Lower leg skin (tissue), 4 donors: ENCODE measurements at places on chromosomes 6 and 20. TPM values are rescaled to one million over a fixed set of nuclear protein-coding genes. Genes with fewer than 3 reads are reported as not detected.

DNA sequence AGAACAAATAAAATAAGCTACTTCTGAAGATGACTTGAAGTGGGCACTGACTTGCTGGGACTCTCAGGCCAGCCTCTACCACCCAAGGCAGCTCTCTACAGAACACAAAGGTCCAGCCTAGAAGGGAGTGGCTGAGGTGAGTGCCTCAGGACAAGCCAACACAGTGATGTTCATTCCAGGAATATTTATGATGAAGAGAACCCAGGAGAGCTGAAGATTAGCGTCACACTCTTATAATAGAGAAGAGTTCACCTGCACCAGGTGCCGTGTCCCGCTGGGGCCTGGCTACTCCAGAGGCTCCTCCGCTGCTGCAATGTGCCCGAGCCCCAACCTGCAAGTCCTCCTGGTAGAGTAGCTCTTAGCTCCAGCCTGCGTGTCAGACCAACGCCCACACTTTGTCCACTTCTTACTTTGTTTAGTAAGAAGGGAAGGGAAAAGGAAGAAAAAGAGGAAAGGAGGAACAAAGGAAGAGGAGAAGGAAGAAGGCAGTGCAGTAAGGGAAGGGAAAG is 182.4 kb upstream of the QKI start:
- DNase-seq, result no peak

- DNase-seq, result peak; percentile 14
These were observed 129.1 kb upstream of the PTPRT start for GRCh38 chr20:43318755-43319297.

GRCh38 chr6:41970436-41970846 is 28.8 kb upstream of the CCND3 start:
- peak; percentile 32 for DNase-seq

DNA sequence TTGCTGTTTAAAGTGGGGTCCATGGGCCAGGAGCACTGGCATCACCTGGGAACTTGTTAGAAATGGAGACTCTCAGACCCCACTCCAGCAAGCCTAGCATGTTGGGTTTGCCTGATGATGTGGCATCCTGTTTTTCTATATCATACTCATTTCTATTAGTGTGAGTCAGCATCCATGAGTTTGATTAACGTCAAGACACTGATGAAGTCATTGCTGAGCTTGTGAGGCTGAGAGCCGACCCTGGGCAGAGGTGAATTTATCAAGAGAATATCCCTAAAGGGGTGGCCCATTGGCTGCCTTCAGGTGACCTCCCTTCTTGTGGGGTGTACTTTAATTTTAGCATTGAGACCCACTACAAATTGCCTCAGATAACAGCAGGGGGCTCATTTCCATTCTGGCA is 43.4 kb upstream of the RNF144B start:
- no peak for DNase-seq

- no peak for DNase-seq
These were observed 1379.0 kb upstream of the MAP3K7 start for GRCh38 chr6:91965872-91966271.

GRCh38 chr20:22794200-22794599 is 209.8 kb upstream of the FOXA2 start:
- no peak for DNase-seq

DNA sequence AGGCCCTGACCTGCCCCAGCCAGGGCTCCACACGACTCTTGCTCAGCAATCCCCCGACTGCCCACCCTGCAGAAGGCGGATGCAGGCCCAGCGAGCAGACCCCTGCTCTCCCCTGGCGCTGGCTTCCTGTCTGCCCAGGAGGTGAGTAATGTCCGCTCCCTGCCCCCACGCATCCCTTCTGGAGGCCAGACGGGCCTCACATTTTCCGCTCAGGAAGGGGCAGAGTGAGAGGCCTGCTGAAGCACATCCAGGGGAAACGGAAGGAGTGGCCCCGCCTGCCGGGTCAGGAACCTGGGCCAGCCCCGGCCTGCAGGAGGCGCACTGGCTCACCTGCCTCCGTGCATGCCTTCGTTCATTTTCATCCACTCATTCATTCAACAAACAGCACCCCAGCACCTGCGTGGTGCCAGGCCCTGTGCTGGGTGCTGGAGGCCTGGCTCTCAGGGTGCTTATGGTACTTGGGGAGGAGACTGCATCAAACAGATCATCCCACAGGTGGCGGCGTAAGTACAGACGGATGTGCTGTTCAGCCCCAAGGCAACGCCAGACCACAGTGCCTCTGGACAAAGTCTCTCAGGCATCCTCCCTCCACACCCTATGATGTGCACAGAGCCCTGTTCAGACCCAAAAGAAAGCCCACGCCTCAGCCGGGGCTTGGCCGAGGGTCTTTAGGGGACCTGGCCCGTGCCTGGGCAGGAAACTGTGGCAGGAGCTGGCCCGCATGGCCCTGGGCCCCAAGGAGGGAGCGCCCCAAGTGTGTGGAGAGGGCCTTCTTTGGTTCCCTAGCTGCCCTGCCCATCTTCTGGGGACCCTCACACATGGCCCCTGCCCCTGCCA is 112.1 kb downstream of the ASXL1 start:
- DNase-seq, result no peak

The TRIM38 gene
- 6.3 TPM for total RNA-seq

The POLR1C gene
- total RNA-seq, result 29.7 TPM
